ENCODE measurements at places on chromosomes 3 and 15.

DNA sequence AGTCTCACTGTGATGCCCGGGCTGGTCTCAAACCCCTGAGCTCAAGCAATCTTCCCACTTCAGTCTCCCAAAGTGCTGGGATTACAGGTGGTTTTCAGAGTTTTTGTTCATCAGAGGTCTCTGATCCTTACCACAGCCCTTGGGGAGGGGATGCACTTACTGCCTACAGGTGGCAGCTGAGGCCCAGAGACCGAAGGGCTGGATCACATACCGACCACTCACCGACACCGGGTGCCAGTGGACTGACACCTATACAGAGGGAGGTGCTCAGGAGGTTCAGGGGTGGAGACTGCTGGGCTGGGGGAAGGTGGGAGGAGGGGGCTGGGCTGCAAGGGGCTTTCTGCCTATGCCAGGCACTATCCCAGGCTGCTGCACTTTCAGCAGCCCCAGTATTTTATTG, 19.5 kb downstream of the DUSP7 start:
- no peak for DNase-seq

GRCh38 chr15:78360367-78360801, 20.2 kb downstream of the CRABP1 start:
- DNase-seq, result no peak

DNA sequence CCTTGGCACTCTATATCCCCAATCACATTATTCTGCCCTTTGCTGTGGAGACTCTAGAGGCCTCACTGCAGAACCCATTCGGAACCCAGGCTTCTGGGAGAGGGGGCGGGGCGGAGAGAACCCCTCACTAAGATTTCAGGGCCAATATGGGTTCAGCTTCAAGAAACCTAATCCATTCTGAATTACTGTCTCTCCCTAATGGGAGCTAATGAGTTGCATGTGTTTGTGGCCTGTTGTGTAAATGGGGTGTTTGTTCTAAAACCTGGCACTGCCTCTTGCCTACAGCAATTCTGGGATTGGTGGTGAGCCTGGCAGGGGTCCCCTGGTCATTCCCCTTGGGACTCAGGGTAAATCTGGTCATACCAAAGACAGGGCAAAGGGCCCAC, 605 bp upstream of the RASL12 start:
- no peak for DNase-seq

GRCh38 chr3:66602237-66602636, 101.4 kb upstream of the LRIG1 start:
- DNase-seq, result no peak

- DNase-seq, result no peak
Observed at GRCh38 chr3:57992452-57993213, 15.6 kb upstream of the FLNB start.

DNA sequence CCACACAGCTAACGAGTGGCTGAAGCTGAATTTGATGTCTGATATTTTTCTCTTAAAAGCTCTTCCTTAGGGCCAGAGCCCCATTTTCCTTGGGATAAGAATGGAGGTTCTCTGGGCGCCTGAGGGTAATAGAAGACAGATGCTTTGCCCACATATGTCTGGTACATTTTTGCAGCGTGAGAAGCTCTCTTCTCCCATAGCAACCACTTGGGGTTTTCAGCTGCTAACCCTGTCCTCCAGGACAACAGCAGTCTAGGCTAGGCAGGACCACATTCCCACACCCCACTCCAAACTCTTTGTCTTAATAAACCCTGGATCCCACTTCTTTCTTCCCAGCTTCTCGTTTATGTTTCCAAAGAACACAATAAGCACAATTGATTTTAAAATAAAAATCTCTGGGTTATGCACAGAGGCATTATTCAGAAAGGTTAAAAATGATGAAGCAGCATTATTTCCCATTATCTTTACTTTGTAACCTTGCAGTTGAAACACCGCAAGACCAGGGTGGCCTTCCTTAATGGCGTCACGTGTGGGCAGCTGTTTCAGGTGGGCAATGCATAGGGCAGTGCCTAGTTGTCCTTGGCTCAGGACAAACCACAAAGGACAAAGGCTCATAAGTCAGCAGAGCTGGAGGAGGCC, 56.5 kb upstream of the NTRK3 start:
- no peak for DNase-seq

GRCh38 chr15:68277603-68278344, at the start of gene FEM1B:
TSS of gene FEM1B (plus strand) at chr15:68277745. CDS start at chr15:68278418, 673 bp downstream.
- peak; percentile 83 for DNase-seq

DNA sequence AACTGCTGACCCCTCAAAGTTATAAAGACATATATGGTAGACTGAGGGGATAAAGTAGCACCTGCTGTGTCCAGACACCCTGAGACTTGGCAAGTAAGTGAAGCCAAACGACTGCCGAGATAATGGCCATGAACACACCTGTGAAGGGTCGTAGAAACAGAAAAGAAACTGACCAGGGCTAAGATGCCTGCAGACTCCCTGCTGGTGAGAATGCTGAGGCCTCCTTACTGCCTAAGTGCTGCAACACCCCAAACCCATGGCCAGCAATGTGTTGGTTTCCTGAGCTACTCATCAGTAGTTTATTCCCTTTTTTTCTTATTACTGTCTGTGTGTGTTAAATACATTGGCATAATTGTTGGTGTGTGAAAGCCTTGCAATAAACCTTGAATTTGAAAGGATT, 233.8 kb downstream of the ZNF385D start:
- DNase-seq, result no peak

DNA sequence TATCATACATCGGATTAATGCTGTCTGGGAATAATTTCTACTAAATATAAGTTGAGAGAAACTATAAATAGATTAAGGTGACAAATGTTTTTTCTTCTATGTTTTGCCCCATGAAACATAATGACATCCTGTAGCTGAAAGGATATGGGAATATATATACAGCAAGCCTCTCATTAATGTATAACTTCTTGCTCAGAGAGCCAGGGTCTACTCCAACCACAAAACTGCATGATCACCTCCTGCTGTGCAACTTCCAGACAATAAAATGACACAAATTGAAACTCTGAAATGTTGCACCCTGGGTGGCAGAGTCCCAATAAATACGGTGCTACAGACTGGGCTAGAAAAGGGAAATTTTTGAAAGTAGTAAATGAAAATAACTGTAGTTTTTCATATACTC, 571.9 kb upstream of the CBLB start:
- no peak for DNase-seq

- no peak for DNase-seq
Observed at GRCh38 chr3:26675336-26675735, 52.8 kb downstream of the LRRC3B start.

DNA sequence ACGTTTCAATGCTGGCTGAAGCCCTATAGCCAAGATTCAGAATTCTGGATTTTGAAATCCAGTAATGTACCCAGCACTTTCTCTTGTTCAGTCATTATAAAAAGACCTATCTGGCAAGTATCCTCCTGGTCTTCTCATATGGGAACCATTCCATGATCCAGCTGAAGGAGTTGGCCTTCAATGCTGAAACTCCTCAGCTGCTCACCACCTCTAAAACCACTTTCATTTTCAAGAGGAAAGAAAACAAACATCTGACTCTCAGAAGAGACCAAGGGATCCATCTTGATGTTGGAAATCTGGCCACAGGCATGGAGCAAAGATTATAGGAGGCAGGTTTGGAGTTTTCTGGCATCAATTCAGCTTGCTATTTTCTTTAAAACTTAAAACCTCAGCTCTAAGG, 235.4 kb downstream of the FMN1 start:
- DNase-seq, result no peak

DNA sequence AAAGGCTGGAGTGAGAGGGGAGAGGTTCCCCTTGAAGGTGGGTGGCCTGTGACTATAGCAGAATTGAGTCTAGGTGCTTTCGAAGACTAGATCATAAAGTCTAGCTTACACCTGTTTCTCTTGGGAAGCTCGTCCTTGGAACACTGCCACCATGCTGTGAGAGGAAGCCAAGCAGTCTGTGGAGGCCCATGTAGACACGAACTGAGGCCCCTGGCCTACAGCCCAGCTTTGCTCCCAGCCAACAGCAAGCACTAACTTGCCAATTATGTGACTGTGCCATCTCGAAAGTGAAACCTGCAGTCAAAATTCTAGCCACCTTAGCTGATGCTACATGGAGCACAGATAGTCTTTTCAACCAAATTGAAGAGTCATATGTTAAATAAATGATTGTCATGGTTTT, 190.5 kb upstream of the NECTIN3 start:
- DNase-seq, result no peak

DNA sequence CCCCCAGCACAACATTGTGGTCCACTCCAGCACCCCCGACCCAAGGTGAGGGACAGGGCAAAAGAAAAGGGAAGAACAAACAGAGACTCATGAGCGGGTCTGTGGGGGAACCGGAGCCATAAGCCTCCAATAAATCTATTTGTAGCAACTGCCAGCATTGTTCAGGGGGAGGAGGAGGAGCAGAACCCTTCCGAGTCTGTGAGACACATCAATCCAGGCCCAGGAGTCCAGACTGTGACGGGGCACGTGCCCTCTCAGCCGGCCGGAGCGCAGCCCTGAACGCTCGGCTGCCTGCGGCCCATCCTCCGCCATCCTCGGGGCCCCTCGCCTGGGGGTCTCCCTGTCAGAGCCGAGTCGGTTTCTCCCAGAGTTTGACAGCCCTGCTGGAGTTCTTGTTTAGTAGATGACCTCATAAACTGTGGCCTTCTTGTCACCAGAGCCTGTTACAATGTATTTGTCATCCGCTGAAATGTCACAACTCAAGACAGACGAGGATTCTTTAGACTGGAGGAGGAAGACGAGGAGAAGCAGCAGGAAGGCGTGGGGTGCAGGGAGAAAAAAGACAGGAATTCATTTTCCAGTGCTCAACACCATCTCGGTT, 47.9 kb downstream of the TLE3 start:
- DNase-seq, result no peak

- DNase-seq, result no peak
Observed at GRCh38 chr3:49454898-49455681, 15.0 kb upstream of the DAG1 start.

- no peak for DNase-seq
Observed at GRCh38 chr15:66567897-66568296, 2.1 kb upstream of the LCTL start.

DNA sequence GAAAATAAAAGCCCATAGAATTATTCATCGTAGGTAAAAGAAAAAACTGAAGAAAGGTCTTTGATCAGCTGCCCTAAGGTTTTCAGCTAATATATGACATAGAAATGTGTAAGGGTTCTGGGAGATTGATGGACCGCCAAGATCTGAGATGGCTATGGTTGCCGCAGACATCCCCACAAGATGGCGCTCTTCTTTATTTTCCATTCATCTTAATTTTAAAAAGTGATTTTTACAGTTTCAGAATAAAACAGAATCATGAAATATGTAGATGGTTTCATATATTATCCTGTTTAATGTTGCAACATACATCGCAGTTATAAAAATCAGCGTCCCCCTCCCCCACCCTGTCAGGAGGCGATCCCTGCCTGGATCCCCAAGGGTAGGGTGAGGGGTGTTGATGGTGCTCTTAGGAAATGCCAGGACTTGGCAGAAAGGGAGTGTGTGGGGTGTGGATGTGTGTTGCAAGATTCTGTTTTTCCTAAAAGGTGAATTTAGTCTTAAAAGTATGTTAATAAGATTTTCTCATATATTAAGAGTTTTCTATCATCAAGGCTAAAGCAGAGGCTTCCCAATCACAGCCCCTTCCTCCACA, 68.8 kb downstream of the ANXA2 start:
- no peak for DNase-seq

DNA sequence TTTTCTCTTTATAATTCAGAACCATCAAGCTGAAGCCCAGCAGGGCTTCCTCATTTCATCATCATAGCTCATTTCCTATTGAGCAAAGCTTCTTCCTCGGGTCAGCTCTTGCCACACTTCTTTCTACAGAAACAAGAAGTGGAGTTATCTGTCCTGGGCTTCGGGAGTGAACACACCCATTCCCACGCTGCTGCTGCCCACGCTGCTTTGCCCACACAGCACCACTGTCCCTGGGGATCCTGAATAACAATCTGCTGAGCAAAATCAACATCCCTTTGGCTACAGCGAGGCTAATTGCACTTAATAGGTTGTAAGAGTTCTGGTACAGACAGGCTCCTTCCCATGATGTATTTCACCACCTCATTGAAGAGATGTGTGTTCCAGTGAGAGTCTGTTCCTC, 23.7 kb downstream of the CEP19 start:
- no peak for DNase-seq

Measured in T follicular helper cell (primary cell).